Glutamatergic neuron (in vitro differentiated cells): ENCODE measurements at places on chromosomes 13 and 19.
A peak's percentile ranks its signal among the peaks of the same experiment; 100 is the strongest.

GRCh38 chr13:98517576-98518310, 59.2 kb downstream of the STK24 start:
- no peak for DNase-seq

- no peak for DNase-seq
Measured at GRCh38 chr13:20272104-20272503, 40.0 kb upstream of the GJB6 start.

- no peak for DNase-seq
Measured at GRCh38 chr13:72652681-72653080, 74.7 kb downstream of the MZT1 start.

DNA sequence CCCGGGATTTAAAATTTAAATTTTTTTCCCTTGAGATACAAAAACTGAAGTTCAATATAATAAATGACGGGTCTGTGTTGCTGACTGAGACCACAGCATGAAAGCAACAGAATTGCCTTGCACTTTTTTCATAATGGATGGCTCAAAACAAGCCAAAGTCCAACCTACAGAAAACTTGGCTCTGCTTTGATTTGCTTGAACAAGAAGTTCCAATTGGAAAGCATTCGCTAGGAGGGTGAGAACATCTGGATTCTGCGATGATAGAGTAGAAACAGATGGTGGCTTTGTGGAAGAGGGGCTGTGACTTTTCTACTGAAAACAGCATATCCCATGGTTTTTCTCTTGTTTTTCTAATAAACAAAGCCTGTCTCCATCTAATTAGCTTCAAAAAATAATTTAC, 46.4 kb downstream of the THSD1 start:
- no peak for DNase-seq

DNA sequence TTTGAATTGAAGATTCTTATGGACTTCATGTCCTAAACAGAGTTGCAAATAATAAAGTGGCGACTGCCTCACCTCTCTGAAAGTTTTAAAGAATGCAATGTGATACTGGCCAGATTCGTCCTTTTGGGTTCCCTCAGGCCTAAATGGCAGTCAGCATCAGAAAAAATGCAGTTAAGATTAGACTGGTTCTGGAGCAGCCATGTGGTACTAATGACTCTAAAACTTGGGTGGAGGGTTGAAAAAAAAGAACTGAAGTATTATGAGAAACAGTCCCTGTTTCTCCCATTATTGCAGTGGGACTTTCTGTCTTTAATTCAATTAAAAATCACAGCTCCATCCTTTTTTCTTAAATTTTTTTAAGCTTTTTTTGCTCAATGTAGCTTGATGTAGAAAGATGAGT, 37.3 kb downstream of the WDFY2 start:
- no peak for DNase-seq

- no peak for DNase-seq
Measured at GRCh38 chr19:53010494-53010893, 3.2 kb upstream of the ERVV-1 start.

DNA sequence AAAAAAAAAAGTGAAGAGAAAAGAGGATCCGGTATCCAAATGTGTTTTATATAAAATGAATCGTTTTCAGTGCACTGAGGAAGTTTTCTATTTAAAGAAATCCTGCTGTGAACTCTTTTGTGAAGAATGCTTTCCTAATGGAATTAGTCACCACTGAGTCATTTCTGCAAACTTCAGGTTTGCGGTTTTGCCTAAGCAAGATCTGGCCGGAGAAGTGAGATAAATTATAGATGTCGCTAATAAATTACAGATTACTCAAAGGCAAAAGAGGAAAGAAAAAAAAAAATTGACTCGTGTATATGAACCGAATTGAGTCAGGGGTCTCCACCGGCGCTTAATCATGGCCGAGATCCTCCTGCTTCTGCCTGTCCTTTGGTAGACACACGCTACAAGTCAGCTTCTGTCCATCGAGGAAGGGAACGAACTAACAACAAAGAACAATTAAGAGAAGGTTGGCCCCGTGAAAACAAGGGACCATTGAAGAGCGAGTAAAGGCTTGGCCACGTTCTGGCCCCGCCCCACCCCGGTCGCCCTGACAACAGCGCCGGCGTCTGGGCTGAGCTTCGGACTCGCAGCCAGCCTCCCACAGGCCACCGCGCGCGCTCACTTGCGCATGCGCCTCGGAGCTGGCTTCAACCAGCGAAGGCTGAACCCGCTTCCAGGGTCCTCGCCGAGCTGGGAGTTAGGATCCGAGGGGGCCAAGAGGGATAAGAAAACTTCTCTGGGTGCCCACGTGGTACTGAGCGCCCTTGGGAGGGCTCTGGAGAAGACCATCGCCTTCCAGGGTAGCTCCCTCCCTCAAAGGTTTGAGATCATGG, 33.0 kb upstream of the MRI1 start:
- DNase-seq: peak; percentile 99

GRCh38 chr13:24893863-24894262, 129.9 kb downstream of the RNF17 start:
- no peak for DNase-seq

- no peak for DNase-seq
Measured at GRCh38 chr13:24112791-24113190, 47.7 kb upstream of the SPATA13 start.

DNA sequence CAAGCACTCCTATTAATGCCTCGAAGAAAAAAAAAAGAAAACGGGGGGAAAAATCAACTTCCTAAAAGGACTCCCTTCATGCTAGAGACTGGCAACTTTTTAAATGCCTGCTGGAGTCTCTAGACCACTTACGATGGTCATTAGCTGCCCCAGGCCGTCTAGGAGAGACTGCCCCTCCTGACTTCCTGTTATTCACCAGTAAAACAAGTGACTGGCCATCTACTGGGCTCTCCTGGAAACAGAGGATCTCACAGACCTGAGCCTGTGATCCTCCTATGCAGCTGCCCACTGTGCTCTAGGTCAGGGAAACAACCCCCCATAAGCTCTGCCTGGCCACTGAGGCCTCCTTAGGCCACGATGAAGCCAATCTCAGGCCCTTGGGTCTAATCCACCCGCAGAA, 7.4 kb downstream of the ZNF266 start:
- no peak for DNase-seq

DNA sequence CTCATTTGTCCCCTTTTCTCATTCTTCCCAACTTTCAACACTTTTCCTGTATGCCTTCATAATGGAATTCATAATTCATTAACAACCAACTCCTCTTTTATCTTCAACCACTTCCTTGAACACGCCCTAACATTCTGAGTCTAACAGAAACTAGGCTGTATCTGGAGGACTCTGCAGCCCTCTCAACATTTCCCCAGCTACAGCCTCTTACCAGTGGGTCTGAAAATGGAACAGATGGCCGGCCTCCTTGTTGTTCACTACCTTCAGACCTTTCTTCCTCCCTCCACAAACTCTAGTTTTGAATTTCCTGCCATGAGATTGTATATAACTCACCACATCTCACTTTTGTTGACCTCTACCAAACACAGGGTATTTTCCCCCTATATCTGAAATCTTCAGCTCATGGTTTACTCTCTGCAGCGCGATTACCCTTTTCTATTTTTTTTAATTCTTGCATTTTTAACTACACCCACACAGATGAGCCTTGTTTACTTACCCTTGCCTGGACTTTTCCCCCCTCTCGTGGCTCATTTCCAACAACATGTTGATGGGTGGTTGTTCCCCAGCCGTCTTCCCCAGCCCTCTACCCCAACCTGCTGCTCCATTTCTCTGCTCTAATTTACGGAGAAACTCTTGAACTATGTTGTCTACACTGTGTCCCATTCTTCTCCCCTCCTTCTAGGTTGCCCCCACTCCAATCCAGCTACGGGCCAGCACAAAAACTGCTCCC, 846 bp downstream of the ZNF790 start:
- DNase-seq: no peak

GRCh38 chr13:23510979-23511735, 59.1 kb upstream of the TNFRSF19 start:
- peak; percentile 46 for DNase-seq

DNA sequence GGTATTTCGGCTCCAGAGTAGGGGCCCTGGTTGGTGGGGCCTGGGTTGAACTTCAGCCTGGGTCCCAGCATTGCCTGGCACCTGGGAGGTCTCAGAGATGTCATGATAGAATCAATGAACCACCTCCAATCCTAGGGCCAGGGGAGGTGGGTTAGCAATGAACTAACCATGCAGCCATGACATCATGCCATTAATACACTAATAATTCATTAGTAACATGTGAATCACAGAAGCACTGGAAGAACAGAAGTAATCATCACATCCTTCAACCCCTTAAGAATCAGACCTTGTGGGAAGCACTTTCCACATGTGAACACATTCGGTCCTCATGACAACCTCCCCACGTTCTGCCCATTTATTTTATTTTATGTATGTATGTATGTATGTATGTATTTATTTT, 6.9 kb downstream of the NOSIP start:
- no peak for DNase-seq

GRCh38 chr13:111526922-111527321, 206.5 kb downstream of the TEX29 start:
- DNase-seq: no peak

DNA sequence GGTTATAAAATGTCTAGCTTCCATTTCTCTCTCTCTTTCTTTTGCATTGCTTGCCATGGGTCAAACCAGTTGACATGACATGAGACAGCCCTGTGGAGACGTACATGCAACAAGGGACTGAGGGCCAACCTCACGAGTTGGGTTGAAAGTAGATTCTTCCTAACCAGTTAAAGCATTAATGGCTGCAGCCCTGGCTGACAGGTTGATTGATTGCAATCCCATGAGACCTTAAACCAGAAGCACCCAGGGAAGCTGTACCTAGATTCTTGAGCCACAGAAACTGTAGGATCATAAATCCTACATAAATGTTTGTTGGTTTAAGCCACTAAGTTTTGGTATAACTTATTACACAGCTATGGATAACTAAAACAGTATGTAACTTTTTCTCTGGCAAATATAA, 373.8 kb downstream of the DACH1 start:
- DNase-seq: no peak

DNA sequence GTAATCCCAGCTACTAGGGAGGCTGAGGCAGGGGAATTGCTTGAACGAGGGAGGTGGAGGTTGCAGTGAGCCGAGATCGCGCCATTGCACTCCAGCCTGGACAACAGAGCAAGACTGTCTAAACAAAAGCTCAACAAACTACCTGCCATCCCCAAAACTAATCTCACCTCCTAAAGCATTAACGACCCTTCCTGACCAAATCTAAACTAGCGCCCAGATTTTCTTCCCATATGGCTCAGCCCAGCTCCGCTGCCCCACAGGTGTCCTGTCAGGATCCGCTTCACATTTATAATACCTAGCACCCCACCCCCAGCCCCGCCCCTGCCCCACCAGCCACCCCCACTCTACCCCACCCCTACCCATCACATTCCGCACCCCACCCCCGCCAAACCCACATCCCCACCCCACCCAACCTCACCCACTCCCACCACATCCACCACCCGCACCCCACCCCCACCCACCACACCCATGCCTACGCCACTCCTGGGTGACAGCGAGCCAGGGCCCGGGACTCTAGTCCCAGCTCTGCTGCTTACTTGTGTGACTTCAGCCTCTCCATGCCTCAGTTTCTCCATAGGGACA, 599 bp downstream of the C19orf12 start:
- DNase-seq: no peak

GRCh38 chr19:54209058-54209810, 8.6 kb downstream of the RPS9 start:
- no peak for DNase-seq

- DNase-seq: no peak
Measured at GRCh38 chr13:45918597-45918996, 67.0 kb upstream of the SIAH3 start.

DNA sequence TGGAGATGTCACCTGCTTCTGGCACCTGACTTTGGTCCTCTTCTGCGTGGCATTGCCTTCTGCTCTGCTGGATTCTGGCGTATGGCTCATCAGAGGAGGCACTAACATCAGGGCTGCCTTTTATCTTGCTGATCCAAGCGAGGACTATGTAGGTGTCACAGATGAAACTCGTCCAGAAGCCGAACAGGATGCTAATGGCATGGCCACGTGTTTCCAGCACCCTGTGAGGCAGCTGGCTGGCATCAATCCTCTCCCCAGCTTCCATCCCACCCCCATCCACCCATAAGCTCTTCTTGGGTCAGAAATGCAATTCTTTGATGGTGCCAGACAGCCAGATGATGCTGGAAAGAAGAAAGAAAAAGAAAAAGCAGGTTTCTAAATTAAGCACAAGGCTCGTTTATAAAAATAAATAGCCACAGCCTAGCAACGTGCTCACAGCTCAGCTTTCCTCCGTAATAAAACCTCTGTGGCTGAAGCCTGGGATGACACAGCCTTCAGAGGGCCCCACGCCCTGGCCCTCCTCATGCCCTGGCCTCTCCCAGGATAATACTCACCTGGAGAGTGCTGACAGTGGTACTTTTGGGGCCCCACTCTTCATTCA, 212.9 kb upstream of the SERP2 start:
- DNase-seq: no peak

DNA sequence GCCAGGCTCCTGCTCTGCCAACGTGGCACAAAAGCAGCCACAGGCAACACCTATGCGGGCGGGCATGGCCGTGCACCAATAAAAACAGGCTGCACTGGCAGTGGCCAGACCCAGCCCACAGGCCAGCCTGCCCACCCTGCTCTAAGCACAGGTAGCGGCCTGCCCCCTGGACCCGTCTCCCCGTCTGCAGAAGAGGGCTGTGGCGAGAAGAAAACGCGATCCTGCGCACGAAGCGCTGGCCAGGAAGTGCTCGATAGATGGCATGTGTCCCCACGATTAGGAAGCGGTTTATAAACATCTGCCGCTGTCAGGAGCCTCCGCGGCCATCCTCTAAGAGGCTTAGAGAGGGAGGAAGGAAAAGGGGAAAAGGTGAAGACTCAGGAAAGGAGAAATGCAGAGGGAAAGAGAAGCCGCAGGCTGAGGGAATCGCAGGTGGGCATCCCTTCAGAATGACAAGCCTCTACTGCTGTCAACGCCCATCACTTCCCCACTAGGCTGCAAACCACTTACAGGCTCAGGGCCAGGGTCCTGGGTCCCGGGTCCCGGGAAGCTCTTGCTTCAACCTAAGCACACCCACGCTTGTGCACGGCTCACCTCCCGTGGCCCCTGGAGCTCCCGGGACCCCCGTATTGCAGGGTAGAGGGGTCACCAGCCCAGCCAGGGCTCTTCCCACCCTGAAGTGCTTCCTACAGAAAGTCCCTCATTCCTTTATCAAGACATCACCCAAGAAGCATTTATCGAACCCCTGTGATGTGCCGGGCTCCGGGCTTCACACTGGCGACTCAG, 10.5 kb downstream of the MLLT1 start:
- no peak for DNase-seq

GRCh38 chr13:110036060-110036459, 249.7 kb upstream of the IRS2 start:
- no peak for DNase-seq

GRCh38 chr13:36163809-36164308, 32.7 kb upstream of the DCLK1 start:
- DNase-seq: peak; percentile 59

GRCh38 chr19:35551091-35551810, 5.8 kb downstream of the TMEM147 start:
- DNase-seq: no peak

GRCh38 chr19:8451885-8452284, 7.1 kb downstream of the HNRNPM start:
- DNase-seq: no peak
